ENCODE measurements at places on chromosomes 6 and 20. TPM values are rescaled to one million over a fixed set of nuclear protein-coding genes. Genes with fewer than 3 reads are reported as not detected.

Gene EFCAB8
- total RNA-seq: not detected

Gene SRPK1
- total RNA-seq: 26.3 TPM

Gene WFDC5
- total RNA-seq: not detected

Gene SLC44A4
- total RNA-seq: not detected

Gene SLX4IP
- 4.7 TPM for total RNA-seq

Gene CGAS
- 2.4 TPM for total RNA-seq

Gene FLRT3
- not detected for total RNA-seq

Gene NHSL1
- 10.8 TPM for total RNA-seq

Gene HMGCLL1
- not detected for total RNA-seq

Gene TGM3
- total RNA-seq: not detected

Gene PHACTR3
- total RNA-seq: not detected

Gene PDYN
- total RNA-seq: not detected

Gene C6orf163
- total RNA-seq: 0.44 TPM

Gene VSX1
- not detected for total RNA-seq

Gene FAM217A
- total RNA-seq: not detected

All from cardiac ventricle fibroblast (primary cell).